ENCODE measurements at places on chromosomes 3 and 15.

DNA sequence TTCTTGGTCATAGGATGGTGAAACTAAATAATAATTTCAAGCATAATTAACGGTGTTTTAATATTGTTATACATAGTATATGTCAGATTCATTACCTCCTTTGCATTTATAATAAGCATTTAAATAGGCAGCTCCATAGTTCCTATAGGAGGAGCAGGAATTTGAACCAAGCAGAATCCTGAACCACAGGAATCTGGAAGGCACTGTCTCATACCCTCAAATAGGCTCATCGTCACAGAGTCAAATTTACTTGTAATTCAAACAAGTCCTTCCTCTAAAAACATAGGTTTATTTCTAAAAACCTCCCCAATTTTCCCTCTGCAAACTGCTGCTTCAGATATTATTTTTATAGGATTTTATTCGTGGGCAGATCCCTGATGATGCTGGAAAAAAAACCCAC lies 376.3 kb upstream of the ARHGEF26 start:
- no peak for DNase-seq

DNA sequence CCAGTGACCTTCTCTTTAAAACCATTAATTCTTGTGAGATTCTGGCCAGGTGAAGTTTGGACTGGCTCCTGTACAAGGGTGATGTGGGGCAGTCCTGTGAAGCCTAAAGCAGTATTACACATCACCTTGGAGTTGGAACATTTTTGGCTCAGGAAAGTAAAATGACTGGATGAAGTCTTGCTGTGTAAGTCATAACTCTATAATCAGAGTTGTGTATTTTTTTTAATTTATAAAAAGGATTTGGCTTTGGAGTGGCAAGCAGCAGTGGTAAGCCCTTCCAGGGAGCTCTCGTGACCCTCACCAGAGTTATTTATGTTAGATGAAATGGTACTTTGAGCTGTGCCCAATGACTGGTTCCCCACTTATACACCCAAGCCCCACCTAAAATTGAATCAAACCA lies 331.2 kb upstream of the DCBLD2 start:
- DNase-seq = no peak

DNA sequence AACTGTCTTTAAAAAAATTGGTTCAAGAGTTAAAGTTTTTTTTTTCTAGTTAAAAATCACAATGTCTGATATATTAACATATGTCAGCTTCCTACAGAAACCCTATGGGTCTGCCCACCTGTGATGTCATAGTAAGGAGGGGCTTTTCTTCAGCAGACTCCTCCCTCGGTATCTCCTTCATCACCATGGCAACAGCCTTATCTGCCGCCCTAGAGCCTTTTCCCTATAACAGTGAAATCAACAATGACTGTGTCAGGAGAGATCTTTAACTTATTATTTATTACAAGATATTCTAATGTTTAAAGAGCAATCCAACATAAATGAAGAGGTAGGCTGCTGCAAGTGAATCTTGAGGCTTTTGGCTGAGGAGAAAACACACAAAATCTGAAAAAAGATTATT lies 138.7 kb downstream of the PEX5L start:
- no peak for DNase-seq

DNA sequence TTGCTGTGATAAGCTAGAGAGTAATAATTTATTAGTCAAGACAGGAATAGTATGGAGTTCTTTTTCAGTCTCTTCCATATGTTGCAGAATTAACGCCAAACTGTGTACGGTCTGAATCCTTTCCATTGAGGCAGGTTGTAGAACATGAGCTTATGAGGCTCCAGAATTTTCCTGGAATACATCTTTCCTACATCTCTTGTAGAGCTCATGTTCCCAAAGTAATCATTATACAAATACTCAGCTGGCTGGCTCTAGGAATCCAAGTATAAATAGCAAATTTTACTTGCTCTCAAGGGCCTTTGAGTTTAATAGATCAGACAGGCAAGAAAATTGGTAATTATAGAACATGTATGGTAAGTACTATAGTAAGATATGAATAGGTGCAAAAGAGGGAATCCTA lies 419.4 kb downstream of the RBMS3 start:
- no peak for DNase-seq

DNA sequence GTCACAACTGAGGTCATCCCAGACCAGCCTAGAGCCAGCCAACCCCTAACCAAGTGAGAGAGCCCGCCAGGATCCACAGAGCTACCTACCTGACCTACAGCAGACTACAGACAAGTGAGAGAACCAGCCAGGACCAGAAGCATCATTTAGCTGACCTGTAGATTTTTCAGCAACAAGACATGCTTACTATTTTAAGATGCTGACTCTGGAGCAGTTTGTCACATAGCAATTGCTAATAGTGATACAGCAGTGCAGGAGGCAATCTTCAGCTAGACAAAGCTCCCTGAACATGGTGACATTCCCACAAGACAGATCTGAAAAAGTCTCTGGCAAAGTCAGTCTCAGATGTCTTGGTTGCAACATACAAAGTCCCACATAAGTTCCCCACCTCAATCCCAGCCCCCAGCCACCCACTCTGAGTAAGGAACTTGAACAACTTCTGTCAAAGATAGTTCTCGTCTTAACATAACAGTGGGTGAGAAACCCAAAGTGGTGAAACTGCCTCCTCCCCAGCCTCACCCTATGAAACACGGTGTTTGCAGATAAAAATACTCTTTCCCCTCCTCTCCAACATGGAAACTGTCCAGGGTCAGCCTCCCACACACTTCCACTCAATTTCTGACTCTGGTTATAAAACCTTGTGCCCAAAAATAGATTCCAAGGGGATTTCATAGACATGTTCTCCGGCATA lies 120.3 kb upstream of the SLC6A11 start:
- DNase-seq = no peak

- DNase-seq = no peak
Measured at GRCh38 chr3:18010001-18010400, 267.6 kb upstream of the TBC1D5 start.

DNA sequence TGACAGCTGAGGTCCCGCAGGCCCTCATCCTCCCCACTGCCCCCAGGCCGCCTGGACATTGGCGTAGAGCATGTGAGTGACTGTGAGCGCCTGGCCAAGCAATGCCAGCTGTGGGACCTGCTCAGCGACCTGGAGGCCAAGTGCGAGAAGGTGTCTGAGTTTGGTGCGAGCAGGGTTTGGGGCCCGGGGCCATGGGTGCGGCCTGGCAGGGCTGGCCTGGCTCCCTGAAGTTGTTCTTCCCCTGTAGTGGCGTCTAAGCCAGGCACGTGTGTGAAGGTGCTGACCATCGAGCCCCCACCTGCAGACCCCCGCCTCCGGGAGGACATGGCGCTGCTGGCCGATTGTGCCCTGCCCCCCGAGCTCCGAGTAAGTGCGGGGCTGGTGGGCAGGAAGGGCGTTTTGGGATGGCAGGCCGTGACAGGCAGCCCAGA lies 4.2 kb downstream of the ABTB1 start:
- no peak for DNase-seq

GRCh38 chr3:13300546-13301285 lies 119.4 kb downstream of the NUP210 start:
- no peak for DNase-seq

DNA sequence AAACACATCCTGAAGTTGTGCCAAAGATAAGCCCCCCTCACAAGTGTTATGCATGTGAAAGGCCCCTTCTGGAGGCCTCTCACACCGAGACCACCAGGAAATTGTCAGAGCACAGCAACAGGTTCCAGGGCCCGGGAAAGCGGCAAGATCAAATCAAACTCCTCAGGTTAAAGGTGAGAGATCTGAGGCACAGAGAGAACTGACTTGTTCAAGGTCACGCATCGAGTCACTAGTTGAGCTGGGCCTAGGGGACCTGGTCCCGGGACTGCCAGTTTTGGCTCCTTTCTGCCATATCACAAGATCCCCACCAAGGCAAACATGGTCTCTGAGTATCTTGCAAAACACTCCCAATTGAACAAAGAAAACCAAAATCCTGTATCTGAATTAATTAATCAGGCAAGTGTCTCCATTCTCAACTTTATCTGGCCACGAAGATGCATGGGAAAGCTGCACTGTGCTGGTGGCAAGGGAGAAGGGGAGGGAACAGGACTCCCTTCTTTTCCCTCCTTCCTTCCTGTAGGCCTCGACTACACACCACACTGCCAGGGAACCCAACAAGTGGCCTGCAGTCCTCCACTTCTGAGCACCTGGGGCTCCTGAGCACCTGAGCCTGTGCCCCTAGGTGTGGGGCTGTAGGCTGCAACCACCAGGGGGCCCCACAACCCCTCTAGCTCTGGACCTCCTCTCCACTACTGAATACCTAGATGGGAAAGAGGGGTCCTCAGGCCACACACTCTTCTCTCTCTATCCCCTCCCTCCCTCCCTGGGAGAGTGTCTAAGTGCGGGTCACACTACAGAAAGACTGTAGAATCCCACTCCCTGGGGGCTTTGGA lies 37.3 kb downstream of the ANP32A start:
- DNase-seq = peak; percentile 58

- no peak for DNase-seq
Measured at GRCh38 chr3:114596147-114596546, 302.3 kb downstream of the TIGIT start.

DNA sequence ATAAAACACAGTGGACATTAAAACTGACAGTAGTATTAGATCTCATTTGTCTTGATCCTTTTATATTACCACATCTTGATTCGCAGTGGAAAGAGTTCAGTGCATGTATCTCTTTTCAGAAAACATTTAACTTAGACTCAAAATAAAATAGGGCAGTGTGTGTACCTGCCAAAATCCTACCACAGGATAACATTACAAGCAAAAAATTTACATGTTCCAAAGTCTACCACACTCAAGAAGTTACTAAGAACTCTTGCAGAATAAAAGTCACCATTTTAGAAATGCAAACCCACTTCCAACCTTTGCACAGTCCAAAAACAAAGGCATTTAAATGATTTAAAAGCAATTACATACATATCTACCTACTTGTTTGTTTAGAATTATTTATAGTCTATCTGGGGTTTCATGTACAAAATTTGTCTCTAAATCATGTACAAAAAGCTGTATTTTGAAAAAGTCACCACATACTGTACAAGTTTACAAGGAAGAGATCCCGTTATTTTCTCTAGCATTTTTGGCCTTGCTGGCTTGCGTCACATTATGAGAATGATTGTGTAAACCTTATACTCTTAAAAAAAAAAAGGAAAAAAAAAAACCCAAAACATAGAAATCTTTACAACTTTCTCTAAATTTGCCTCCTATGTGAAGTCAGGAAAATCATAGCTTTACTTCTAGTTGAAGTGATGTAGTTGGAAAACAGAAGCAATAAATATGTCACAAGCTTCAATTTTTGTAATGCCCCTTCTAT lies 153.8 kb downstream of the ADAM10 start:
- DNase-seq = no peak

GRCh38 chr3:71689291-71689690 lies 35.9 kb downstream of the EIF4E3 start:
- DNase-seq = no peak

- no peak for DNase-seq
Measured at GRCh38 chr3:197953881-197954280, 3.9 kb downstream of the RPL35A start.

DNA sequence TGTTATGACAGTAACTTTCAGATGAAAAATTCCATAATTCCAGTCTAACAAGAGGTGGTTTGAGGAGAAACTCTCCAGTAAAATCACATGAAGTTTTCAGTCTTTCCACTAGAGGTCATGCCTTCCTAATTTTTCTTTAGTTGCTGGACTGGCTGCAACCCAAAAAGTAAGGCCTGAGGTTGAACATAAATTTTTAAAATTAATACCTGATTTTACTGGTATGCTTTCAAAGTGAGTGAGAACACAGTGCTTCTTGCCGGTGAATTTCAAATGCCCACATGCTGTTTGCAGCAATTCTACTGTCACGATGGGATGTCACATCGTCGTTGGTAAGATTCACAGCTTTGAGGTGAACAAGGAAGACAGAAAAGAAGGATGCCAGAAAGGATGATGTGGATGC lies 89.0 kb upstream of the FGF12 start:
- DNase-seq = no peak

DNA sequence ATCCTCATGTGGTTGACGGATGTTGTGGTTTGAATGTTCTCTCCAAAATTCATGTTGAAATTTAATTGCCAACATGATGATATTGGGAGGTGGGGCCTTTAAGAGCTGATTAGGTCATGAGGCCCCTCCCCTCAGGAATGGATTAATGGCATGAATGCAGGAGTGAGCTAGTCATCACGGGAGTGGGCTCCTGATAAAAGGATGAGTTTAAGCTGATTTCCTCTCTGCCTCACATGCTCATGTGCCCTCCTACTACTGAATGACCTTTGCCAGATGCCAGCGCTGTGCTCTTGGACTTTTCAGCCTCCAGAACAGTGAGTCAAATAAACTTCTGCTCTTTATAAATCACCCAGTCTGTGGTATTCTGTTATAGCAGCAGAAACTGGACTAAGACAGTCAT lies 111.2 kb downstream of the MYO5A start:
- no peak for DNase-seq

DNA sequence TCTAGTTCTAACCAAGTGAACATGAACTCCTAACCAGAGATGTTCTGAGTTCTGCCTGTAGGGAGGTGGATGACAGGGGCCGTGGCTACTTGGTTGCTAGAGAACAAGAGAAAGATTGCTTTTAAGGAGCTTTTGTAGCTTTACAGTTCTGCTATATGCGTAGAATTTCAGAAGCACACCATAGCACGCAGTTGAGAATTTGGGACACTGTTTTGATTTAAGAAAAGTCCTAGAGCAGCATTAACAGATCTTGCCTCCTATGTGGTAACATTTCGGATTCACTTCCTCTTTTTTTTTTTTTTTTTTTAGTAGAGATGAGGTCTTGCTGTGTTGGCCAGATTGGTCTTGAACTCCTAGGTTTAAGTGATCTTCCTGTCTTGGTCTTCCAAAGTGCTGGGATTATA lies 181.7 kb downstream of the TCF12 start:
- peak; percentile 34 for DNase-seq

DNA sequence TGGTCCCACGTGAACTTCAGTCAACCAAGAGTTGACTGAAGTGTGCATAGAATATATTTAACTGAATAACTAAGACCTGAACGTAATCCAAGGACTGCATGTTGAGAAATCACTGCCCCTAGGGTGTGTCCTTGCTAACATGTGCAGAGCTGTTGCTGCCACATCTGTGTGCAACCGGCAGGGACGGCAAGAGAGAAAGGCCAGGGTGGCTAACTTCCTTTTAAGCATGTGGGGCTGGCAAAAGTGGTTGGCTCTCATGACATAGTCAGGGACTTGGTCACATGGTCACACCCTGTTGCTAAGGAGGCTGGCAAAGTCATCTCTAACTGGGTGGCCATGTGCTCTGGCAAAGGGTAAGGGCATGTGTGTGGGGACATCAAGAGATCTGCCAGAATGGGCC lies 52.4 kb downstream of the GASK1A start:
- DNase-seq = no peak

- DNase-seq = peak; percentile 65
Measured at GRCh38 chr15:77024273-77025082, 29.6 kb downstream of the PSTPIP1 start.
